Stimulated activated CD4-positive, alpha-beta T cell treated with anti-CD3 and anti-CD28 coated beads, Interleukin-12 subunit alpha, Interleukin-12 subunit beta, amount 100 ng/mL, for 24 hours (primary cell): ENCODE measurements at places on chromosomes 4 and X.

- DNase-seq, result no peak
Measured at GRCh38 chr4:169707958-169708643, 49.6 kb downstream of the HPF1 start.

- no peak for DNase-seq
Measured at GRCh38 chrX:11103751-11104150, 7.4 kb upstream of the HCCS start.

- DNase-seq, result no peak
Measured at GRCh38 chr4:186851291-186852072, 127.8 kb upstream of the FAT1 start.

DNA sequence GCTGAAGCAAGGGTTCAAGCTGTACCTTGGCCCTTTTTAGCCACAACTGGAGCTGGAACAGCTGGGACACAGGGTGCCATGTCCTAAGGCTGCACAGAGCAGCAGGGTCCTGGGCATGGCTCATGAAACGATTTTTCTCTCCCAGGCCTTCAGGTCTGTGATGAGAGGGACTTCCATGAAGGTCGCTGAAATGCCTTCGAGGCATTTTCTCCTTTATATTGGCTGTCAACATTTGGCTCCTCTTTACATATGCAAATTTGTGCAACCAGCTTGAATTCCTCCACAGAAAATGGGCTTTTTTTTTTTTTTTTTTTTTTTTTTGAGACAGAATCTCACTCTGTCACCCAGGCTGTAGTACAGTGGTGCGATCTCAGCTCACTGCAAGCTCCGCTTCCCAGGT lies 430.8 kb downstream of the PCDH11X start:
- DNase-seq, result no peak

GRCh38 chrX:85326234-85327059 lies 53.0 kb downstream of the POF1B start:
- no peak for DNase-seq

DNA sequence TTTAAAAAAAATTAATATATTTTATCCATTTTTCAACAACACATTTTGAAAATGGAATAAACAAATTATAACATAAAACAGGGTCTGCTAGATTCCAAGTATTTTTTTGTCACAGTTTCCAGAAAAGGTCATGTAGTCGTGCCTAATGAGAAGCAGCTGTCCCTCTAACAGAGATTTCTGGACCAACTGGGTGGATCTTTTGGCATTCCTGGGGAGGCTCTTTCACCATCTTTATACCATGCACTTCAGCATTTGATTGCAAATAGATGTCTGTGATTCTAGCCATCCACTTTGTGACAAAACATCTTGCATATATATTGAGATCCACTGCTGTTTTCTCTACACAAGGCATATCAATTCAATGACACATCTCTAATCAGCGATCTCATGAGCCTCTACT lies 210.7 kb upstream of the LDB2 start:
- no peak for DNase-seq

DNA sequence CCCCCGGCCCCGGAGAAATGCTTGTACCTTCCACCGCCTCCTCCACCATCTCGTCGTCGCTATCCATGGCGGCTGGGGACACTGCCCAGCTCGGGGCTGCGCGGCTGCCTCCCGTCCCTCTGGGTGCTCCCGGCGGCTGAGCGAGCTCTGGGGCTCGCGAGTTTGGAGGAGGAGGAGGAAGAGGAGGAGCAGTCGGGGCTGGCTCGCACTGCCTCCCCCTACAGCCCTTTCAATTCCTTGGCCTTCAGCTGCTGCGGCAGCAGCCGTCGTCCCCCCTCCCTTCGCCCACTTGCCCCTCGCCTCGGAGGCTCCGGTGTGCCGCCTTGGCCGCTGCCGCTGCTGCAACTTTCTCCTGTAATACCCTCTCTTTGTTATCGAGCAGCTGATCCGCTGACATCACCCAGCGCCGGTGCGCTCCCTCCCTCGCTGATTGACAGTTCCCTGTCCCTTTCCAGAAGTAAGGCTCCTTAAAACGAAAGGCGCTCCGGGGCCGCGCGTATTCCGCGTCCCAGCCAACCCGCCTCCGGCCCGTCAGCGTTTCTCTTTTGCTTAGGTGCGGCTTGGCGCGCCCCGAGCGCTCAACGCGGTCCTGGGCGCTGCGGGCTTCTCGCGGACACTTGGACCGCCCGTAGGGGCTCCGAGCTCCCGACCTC lies at the start of gene SETD7:
SETD7 (minus strand) TSS at position 149 of the 653 bp plus-strand sequence; CDS start at position 67, 82 bp downstream.
- DNase-seq, result peak; percentile 54

DNA sequence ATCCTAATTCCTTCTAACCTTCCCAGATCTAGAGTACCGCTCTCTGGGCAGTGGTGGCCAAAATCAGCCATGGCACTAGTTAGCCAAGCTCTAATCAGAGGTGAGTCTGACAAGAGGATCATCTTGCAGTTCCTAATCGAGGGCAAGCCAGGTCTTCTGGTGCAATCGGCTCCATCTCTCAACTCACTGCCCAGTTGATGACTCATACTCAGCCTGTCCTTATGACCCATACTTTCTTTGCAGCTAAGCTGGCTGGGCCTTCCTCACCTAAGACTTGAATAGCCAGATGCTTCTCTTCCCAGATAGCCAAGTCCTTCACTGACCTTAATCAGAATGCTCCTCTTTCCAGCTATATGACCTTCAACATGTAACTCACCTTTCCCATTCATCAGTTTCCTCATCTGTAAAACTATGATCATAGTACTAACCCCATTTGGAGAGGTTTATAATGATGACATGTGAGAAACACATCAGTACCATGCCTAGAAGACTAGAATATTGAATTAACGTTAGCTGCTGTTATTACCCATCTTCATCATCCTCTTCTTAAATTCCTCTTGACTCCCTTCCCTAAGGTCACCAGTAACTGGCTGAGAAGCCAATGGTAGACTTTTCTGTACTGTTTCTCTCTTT lies 57.1 kb downstream of the RELL1 start:
- no peak for DNase-seq

DNA sequence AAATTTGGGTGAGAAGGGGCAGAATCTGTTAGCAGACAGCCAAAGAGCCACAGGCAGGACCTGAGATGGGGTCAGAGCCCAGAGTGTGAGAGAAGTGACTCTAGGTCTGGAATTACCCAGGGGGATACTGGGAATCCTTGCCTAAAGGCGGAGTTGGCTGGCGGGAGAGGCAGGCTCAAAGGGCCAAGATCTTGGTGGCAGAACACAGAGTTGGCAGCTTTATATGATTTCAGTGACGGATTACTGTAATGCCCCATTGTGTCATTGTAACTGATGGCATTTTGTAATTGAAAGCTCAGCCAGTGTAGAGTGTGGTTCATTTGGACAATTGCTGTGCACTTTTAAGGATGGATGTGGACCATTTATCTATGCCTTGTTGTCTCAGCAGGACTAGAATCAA lies 77.3 kb downstream of the SMIM20 start:
- no peak for DNase-seq

DNA sequence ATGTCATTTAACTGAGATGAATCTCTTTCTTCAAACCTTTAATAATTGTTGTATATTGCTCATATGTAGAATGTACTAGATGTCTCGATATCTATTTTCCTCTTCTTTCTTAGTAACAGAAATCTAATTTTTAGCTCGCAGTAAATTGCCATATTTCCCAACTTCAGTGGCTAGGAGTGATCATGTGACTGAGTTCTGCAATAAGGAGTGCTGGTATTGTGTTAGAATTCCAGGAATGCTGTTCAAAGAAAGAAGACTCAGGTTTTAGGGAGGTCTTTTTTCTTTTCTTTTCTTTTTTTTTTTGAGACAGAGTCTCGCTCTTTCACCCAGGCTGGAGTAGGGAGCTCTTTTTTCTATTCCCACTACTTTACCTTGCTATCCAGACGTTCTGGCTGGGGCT lies 81.7 kb downstream of the SLC10A7 start:
- no peak for DNase-seq

DNA sequence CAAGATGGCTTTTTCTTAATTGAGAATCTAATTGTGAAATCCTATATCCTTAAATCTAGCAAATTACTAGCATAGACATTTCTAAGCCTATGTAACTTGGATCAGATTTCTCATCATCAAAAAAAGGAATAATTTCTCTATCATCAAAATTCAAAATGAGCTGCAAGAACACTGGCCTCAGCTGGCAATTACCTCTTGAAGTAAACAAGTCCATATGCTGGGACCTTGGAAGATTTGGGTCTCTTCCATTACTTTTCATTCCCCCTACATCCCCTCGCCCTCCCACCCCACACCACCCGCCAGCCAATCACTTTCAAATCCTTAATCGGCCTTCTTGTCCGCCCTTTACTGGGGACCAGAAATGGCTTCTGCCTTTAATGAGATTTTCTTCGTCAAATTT lies 23.3 kb upstream of the MBTPS2 start:
- no peak for DNase-seq

DNA sequence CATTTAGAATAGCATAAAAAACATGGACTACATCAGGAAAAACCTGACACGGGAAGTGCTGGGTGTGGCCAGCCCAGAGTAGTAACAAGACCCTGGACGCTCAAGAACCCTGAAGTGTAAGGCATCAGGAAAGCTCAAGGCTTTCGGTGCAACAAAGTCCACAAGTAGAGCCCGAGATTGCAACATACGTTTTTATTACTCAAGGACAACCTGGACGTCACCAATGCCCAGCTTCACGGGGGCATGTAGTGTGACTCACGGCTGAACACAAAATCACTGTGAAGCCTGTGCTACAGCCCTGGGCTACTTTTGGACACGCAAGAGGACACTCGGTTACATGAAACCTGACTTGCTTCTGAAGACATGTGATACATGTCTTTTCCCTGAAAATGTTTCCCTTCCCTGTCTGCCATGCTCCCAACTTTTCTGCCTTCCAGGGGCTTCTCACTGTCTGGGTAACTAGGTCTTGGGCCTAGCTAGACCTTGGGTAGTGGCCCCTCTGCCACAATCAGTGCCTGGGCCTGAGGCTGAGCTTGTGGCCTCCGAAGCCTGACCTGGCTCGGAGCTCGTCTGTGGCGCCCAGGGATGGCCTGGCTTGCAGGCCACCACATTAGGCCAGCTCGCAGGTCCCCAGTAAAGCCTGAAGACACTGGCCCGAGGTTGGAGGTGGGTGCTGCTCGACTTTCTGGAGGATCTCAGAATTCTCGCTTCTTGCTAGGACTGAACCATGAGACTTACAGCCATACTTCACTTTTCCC lies 9.2 kb downstream of the IRAK1 start:
- no peak for DNase-seq

GRCh38 chrX:68045008-68045577 lies 388.2 kb downstream of the OPHN1 start:
- no peak for DNase-seq

GRCh38 chrX:120726294-120726693 lies 96.4 kb upstream of the C1GALT1C1 start:
- DNase-seq, result no peak

DNA sequence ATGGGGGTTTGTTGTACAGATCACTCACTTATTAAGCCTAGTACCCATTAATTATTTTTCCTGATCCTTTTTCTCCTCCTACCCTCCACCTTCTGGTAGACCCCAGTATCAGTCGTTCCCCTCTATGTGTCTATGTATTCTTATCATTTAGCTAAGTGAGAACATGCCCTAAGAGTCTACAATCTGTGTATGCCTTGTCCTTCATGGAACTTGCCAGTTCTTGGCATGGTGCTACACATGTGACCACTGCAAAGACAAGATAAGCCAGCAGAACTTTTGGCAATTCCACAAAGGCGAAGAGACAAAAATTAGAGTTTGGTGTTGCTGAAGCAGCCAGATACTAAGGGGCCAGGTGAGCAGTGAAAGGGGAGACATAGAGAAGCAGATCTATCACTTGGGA lies 101.3 kb downstream of the CORIN start:
- DNase-seq, result no peak

GRCh38 chr4:148056879-148057278 lies 325.0 kb downstream of the ARHGAP10 start:
- peak; percentile 43 for DNase-seq

- DNase-seq, result no peak
Measured at GRCh38 chr4:174105202-174105601, 178.3 kb downstream of the FBXO8 start.

- no peak for DNase-seq
Measured at GRCh38 chrX:133359466-133359865, 55.8 kb downstream of the GPC4 start.

DNA sequence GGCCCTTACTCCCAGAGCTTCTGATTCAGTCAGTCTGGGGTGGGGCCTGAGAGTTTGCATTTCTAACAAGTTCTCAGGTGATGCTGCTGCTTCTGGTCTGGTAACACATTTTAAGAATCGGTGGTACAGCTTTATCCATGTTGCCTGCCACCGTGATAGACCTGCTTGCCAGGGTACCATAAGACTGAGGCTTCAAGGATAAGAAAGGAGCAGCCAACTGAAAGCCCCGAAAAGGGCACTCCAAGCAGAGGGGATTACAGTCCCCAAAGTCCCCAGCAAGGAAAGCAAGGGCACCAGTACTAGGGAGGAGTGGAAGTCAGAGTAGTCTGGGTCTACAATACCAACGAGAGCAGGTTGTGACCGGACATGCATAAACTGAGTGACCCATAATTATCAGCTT lies 49.8 kb downstream of the APOO start:
- no peak for DNase-seq

DNA sequence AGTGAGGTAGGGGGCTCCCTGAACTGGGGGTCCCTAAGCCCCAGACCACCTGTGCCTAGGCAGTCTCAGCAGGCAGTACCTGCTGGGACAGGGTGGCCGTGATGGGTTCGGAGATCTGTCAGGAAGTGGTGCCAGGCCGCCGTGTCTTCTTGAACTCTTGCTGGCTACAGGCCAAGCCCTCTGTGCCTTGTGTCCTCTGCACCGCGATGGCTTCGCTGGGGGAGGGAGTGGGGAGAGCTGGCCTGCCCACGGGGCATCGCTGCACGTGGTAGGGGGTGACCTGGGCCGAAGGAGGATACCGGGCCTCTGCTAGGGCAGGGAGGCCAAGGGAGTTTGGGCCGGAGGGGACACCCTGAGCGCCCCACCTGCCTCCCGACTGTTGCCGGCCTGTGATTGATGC lies 96.7 kb upstream of the NKX1-1 start:
- DNase-seq, result no peak
